ENCODE measurements at places on chromosomes 5 and 9. TPM values are rescaled to one million over a fixed set of nuclear protein-coding genes. Genes with fewer than 3 reads are reported as not detected.

DNA sequence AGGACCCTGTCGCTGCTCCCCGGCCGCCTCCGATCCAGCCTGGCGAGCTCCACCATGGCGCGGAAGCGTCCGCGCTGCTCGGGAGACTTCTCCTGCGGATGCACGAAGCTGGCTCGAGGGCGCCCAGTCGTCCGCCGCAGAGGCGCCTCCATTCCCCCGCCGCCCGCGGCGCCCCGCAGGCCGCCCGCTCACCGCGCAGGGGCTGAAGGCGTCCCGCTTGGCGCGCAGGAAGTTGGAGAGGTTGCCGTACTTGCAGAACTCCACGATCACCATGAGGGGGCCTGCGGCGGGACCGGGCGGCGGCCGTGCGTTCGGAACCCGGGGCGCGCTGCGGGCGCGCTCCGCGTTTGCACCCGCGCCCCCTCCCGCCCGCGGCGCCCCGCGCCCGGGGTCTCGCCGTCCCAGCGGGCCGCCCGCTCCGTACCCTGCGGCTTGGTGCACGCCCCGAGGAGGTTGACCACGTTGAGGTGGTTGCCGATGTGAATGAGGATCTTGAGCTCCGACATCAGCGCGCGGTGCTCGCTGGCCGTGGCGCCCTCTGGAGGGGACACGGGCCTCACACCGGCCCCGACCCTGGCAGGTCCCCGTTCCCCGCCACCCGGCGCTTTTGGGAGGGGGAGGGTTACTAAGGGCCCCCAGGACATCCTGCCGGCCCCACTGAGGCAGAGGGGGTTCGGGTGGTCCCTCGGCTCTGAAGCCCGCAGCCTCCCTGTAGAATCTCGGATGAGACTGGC is 27.7 kb upstream of the SCGB3A1 start:
- no peak for DNase-seq
- no peaks in the 10 kb centered on the region for H3K4me1 ChIP-seq
- H3K36me3 ChIP-seq, result no peaks in the 10 kb centered on the region
- H3K27me3 ChIP-seq, result no peaks in the 10 kb centered on the region
- H3K27ac ChIP-seq, result no peak overlapping the region

DNA sequence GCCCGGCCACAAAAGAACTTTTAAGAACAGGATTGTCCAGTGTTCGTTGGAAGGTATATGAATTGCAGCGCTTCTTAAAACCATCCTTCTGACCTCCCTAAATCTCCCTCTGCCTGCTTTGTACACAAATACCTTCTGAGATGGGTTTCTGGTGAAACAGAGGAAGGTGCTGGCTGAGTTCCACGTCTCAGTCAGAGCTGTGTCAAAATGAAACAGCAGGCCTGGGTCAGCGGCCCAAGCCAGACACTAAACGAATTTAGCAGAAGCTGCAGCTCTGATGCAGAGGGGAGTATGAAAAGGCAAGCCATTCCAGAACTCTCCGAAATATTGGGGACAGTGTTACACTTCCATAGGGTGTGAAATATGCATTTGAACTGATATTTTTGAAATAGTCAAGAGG is 37.8 kb upstream of the CRB2 start:
- H3K27me3 ChIP-seq, result no peaks in the 10 kb centered on the region
- H3K27ac ChIP-seq, result no peak overlapping the region
- H3K36me3 ChIP-seq, result no peaks in the 10 kb centered on the region
- no peak overlapping the region for H3K4me3 ChIP-seq
- no peak for DNase-seq
- H3K4me1 ChIP-seq, result peaks cover 44% of the 10 kb centered on the region

The CNOT8 gene
- polyA plus RNA-seq, result 58.5 TPM

DNA sequence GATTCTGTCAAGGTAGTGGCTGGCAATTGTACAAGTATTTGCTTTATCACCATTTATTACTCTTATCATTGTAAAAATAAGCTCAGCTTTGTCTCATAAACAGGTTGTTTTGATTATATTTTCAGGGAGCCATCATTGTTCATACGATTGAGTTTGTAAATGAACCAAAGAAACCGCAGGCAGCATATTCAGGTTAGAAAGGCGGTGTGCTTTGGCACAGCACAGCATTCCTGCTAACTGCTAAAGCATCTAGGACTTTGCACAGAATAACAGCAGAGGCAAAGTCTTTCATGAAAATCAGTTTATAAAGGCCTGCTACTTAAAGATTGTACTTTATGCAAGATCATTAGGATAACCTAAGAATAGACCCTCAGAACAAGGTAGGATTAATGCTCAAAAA is 281.5 kb upstream of the SLC24A2 start:
- DNase-seq, result no peak
- no peak overlapping the region for H3K4me3 ChIP-seq
- no peaks in the 10 kb centered on the region for H3K27me3 ChIP-seq

Data from B cell (primary cell).